Osteocyte (in vitro differentiated cells): ENCODE measurements at places on chromosomes 5 and 9. TPM values are rescaled to one million over a fixed set of nuclear protein-coding genes. Genes with fewer than 3 reads are reported as not detected.

DNA sequence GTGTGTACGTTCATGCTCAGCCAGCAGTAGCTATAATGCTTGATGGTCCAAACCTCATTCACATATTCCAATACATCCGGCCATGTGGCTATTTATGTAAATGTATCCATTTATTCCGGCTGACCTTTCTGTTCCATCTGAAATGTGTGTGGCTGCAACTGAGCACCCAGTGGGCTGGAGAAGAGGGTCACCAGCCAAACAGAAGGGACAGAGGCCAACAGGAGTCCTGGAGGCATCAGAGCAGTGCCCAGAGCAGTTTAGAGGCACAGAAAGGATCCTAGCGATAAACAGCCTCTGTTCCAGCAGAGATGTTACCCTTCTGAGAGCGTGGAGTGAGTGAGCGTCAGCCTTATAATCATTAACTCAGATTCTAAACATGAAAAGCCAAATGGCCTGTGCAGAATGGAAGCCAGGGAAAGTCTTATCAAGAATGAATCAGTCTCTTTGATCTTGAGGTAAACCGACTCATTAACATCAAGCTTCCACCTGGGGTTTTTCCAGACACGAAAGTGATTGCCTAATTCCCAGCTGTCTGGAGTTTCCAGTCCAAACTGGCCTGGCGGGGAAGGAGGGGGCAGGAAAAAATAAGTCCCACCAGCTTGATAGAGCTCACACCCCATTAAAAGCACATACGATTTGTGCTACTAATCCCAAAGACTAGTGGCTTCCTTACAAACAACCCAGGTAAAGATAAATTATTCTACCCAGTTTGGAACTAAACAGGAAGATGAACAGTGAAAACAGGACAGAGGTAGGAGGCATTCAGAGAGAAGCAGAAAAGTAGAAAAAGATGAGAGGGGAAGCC, 55.7 kb downstream of the SUSD1 start:
- peak; percentile 19 for DNase-seq
- H3K27ac ChIP-seq, result no peak overlapping the region
- H3K4me3 ChIP-seq, result no peak overlapping the region
- no peaks in the 10 kb centered on the region for H3K4me1 ChIP-seq
- no peaks in the 10 kb centered on the region for H3K27me3 ChIP-seq

GRCh38 chr5:141354900-141355469, at the start of gene PCDHGA4:
Gene PCDHGA4 (plus strand): TSS chr5:141355021. CDS start chr5:141355108, 87 bp downstream.
- H3K27ac ChIP-seq, result no peak within 1 kb of the TSS
- no peak for DNase-seq
- no peaks in the 10 kb centered on the region for H3K27me3 ChIP-seq
- peaks cover 1% of the 10 kb centered on the region for H3K4me1 ChIP-seq
- peaks cover 1% of the 10 kb centered on the region for H3K36me3 ChIP-seq

DNA sequence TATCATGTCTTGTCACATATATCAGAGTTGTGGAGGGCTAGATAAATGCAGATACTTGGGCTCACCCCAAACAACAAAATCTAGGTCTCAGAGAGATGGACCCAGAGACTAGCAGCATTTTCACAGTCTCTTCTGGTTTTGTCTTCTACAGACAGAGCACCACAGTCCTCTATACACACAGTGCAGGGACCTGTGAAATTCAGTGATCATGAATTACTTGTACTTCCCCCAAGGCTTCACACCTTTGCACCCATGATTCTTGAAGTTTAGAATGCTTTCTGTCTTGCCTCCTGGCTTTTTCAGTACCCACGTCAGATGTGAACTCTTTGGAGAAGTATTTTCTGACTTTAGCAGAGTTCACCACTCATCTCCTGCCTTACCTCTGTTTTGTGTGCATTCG, 371.5 kb upstream of the PRR16 start:
- no peaks in the 10 kb centered on the region for H3K36me3 ChIP-seq
- H3K27ac ChIP-seq, result no peak overlapping the region
- H3K4me3 ChIP-seq, result no peak overlapping the region
- H3K27me3 ChIP-seq, result peaks cover 48% of the 10 kb centered on the region
- DNase-seq, result no peak
- H3K4me1 ChIP-seq, result peaks cover 2% of the 10 kb centered on the region

DNA sequence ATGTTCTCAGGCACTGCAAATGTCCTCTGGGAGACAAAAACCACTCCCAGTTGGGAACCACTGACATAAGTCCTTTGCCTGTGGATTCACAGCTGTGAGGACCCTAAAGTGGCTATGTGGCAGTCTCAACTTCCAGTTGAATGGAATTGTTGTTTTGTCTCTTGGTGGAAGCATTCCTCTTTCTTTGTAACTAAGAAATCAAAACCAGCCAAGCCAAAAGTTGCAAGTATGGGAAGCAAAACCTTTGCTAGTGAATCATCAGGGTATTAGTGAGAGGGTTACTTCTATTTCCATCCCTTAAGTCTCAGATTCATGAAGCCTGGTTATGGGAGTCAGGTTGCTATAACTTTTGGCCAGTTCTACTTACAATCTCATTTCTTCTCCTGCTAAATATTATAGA, 49.8 kb upstream of the RPS23 start:
- peaks cover 14% of the 10 kb centered on the region for H3K4me1 ChIP-seq
- H3K36me3 ChIP-seq, result peaks cover 4% of the 10 kb centered on the region
- H3K4me3 ChIP-seq, result no peak overlapping the region
- DNase-seq, result no peak

The SPATA31C1 gene
- not detected in 2 replicates for total RNA-seq

The HAUS6 gene
- total RNA-seq, result 8.6 and 9.5 TPM in 2 replicates
